H1 (cell line): ENCODE measurements at places on chromosomes 7 and 10.

- DNase-seq = no peak
Observed at GRCh38 chr10:101263150-101263752, 34.0 kb upstream of the LBX1 start.

GRCh38 chr7:103857435-103857834 is 132.0 kb downstream of the RELN start:
- peak; percentile 47 for DNase-seq

GRCh38 chr7:139893461-139893860 is 64.4 kb downstream of the TBXAS1 start:
- no peak for DNase-seq

- no peak for DNase-seq
Observed at GRCh38 chr10:20882091-20882490, 15.0 kb downstream of the NEBL start.

GRCh38 chr10:14554091-14554490 is 220.6 kb downstream of the FAM107B start:
- no peak for DNase-seq

- no peak for DNase-seq
Observed at GRCh38 chr10:95214793-95215192, 20.8 kb downstream of the ACSM6 start.

DNA sequence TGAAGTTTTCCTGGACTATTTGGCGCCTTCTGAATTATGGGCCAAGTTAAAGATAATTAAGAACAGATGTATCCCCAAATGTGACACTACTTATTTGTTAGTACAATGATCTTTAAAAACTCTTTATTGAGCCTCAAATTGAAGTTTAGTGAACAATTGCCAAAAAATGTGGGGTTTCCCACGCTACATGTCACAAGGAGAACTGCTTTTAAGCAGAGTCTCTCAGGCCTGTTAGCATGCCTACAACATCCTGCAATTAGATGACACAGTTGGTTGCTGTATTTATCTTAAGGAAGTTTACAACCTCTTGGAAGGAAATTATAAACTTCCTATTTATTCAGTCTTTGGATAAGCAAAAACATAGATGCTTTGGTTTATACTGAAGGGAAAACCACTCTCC is 733.0 kb downstream of the TNS3 start:
- no peak for DNase-seq

- DNase-seq = no peak
Observed at GRCh38 chr7:141839256-141839655, 2.0 kb downstream of the PRSS37 start.

- DNase-seq = no peak
Observed at GRCh38 chr7:144824360-144824759, 11.5 kb downstream of the TPK1 start.

GRCh38 chr10:47311932-47312662 is 10.2 kb upstream of the GDF2 start:
- DNase-seq = peak; percentile 87

- DNase-seq = no peak
Observed at GRCh38 chr7:577278-577665, 57.6 kb upstream of the PDGFA start.

- DNase-seq = no peak
Observed at GRCh38 chr10:89351780-89352597, 24.2 kb downstream of the IFIT3 start.

- no peak for DNase-seq
Observed at GRCh38 chr7:156979711-156980110, 30.2 kb downstream of the NOM1 start.

DNA sequence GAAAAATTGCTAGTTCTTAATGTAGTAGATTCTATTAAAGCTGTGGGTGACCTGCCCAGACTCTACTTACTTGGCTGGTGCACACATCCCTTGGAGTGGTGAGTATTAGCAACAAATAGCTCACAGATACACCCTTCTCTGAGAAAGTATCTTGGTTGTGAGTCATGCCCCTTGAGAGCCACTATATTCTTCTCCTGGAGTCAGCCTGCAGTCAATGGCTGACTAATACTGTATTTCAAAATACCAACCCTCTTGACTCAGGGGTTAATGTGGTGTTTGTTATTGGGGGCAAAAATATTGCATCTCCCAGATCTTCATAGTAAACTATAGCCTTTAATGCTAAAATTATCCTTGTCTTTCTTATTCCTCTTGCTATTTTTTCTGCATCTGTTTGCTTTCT is 354.9 kb downstream of the BMPER start:
- DNase-seq = no peak

DNA sequence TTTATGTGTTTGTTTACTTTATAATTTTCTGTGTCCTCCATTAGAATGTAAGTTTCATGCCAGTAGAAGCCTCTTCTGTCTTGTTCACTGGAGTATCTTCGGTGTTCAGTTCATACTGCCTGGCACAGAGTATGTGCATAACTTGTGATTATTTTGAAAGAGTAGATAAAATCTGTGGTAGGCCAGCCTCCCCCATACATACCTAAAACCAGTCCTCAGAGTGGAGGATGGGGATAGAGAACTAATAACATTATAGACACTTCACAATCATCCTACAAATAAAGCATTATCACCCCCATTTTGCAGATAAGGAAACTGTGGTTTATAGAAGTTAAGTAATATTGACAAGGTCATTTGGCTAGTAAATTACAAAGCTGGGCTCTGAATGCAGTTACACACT is 28.0 kb downstream of the VIM start:
- DNase-seq = no peak

- DNase-seq = no peak
Observed at GRCh38 chr7:153151766-153152165, 392.2 kb downstream of the ACTR3B start.

- no peak for DNase-seq
Observed at GRCh38 chr10:56653289-56653688, 292.2 kb upstream of the ZWINT start.

DNA sequence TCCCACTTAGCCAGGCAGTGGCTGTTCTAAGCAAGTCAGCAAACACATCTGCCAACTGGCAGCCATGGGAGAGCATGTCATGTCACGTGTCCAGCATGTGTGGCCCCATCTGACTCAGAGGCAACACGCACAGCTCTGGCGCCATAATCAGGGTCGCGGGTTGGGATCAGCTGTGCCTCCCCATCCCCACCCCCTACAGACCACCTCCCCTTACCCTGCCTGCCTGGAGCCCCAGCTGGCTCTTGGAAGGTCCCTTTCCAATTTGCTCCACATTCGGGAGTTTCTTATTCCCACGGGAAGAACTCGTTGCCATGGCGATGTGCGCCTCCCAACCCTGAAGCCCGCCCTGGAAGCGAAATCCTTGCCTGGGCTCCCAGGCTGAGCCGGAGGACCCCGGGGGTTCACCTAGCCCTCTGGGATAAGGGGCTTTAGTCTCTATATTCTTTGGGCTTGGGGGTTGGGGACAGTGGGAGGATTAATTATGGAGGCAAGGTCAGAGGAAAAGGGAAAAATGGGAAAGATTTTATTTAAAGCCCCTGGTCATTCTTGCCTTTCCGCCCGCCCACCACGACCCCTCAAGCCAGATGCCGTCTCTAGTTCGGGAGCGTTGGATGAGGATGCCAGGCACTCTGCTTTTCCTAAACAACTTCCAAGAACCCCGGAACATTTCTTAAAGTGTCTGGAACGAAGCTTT is 283.7 kb downstream of the ZEB1 start:
- peak; percentile 74 for DNase-seq

- DNase-seq = no peak
Observed at GRCh38 chr7:36210291-36210922, 57.4 kb downstream of the EEPD1 start.

DNA sequence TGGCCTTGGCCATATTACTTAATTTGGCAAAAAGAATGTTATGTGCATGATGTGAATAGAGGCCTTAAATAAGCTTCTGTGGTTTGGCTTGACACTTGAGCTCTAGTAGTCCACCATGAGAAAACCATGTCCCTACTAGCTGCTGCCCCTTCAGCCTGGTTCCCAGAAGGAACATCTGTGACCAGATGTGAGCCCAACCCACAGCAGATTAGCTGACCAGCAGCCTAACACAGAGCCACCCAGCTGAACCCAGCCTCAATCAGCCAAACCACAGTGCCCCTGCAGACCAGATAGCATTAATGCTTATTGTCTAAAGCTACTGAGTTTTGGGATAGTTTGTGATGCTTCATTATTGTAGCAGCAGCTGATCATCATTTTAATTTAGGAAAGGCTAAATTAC is 16.6 kb downstream of the JAZF1 start:
- DNase-seq = no peak

DNA sequence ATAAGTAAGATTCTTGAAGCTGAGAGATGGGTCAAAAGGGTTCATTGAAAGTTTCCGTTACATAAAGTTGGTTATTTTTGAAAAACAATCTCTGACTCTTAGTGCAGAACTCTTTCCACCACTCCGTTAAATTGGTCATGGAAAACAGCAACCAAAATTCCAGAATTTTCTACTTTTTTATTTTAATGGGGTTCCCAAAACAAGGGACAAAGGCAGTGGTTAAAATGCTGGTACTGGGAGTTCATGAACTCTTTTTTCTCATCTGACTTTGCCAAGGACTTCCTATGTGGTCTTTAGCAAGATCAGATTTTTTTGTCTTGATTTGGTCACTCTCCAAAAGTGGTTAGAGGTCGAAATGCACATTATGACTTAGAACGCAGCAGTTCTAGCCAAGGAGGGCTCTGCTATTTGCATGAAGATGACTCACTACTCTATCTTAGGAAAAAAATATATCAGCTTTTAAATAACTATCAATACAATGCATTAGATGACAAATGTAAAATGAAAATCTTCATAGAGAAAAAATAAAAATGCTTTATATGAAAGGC is 145.7 kb downstream of the REEP3 start:
- DNase-seq = no peak

- no peak for DNase-seq
Observed at GRCh38 chr10:7449063-7449695, 38.3 kb upstream of the SFMBT2 start.

DNA sequence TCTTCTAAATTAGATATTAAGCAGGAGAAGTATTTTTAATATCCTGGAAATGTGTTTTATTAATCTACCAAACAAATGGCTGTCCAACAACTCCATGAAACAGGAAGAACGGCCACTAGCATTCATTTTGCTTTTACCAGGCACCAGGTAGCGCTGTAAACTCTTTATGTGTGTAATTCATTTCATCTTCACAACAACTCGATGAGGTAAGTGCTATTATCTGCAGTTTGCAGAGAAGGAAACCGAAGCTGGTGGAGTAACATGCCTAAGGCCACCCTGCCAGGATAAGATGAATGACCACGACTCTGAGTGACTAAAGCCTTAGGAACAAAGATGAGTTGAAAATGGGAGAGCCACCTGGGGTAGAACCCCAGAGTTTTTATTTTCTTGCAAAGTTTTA is 101.2 kb downstream of the KIAA1217 start:
- DNase-seq = no peak

- DNase-seq = no peak
Observed at GRCh38 chr7:72176875-72177274, 235.3 kb downstream of the CALN1 start.

- DNase-seq = no peak
Observed at GRCh38 chr7:73746378-73746777, 7.8 kb upstream of the ABHD11 start.
